Stimulated activated CD4-positive, alpha-beta T cell treated with anti-CD3 and anti-CD28 coated beads, Interleukin-4, amount 100 ng/mL, for 24 hours (primary cell): ENCODE measurements at places on chromosomes 13 and 19.
A peak's percentile ranks its signal among the peaks of the same experiment; 100 is the strongest.

DNA sequence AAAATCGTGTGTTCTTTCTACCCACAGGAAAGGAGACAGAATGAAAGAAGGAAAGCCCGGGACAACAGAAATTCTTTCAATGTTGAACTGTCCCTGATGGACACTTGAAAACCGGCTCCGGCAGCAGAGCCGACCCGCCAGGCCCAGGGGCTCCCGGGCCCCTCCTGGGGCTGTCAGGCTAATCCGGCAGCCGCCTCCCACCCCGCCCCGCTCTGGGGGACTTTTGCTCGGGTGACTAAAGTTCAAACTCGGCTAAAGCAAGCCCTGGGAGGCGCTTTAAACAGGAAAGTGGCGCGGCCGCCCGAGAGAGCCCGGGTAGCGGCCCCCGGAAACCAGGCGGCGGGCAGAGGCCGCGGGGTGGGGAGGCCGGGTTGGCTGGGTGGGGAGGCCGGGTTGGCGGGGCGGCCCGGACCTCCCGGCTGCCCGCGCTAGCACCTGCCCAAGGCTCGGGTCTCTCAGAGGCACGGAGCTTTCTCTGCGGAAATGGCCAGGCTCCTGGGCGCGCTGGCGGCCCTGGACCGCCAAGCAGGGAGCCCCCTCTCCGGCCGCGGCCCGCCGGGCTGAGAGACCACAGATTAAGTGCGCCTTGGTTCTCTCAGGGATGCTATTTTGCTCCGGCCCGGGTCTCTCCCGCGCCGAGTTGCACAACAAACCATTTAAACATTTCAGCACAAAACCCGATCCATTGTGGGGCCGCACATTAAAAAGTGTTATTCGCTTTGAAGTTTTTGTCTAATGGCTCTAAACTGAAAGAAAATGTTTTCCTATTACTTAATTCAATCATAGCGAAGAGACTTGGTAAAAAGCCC is 2.6 kb upstream of the GSX1 start:
- DNase-seq: no peak

- DNase-seq: no peak
Observed at GRCh38 chr13:88544836-88545235, 873.7 kb downstream of the SLITRK5 start.

- no peak for DNase-seq
Observed at GRCh38 chr13:27383104-27383921, 41.1 kb upstream of the GTF3A start.

GRCh38 chr19:53057904-53058580 is 13.5 kb downstream of the ERVV-2 start:
- DNase-seq: no peak

DNA sequence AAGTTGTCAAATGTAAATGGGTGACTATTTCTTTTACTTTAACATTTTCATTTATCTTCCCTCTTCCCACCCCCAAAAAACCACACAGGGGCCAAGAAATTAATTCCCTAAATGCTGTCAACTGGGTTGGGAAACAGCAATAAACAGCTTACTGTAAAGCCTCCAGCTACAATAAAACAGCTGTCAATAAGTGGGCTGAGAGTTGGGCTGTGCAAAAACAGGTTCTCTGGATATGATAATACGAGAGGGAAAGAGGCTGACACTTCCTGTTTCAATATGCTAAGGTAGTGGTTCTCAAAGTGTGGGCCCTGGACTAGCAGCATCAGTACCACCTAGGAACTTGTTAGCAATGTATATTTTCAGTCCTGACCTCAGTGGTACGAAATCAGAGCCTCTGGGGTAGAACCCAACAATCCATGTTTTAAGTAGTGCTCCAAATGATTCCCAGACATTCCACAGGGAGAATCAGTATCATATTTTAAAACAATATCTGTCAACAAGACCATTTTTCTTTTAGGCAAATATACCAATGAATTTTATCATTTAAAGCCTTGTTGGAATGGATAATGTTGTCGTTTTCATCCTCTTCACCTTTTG is 8.4 kb downstream of the PCDH9 start:
- no peak for DNase-seq

DNA sequence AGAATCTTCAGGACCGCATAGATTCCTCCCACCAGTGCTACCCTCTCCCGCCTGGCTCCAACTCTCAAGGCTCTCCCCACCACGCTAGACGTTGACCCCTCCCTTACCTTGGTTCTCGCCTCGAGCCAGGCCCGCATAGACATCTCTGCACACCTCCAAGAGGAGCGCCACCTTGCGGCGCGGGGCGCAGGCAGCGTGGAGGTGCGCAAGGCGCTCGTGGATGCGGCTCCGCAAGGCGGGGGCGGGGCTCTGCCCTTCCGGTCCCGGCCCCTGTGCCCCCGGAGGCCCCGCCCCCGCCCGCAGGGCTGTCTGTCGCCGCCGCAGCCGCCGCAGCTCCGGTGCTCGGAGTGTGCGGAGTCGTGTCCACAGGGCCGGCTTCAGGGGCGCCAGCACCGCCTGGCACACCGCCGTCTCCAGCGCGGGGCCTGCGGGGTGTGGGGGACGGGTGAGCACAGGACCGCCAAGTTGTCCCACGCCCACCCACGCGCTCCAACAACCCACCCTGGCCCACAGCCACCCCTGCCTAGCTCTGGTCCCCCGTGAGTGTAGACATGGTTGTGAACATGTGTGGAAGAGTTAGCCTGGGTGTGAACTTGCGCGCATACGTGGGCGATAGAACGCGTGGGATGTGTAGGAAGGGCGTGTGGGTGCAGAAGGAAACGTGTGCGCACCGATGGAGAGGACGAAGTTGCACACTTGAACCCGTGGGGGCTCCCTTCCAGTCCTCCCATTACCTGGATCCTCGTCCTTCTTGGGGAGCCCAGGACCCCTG is 8.1 kb downstream of the RINL start:
- peak; percentile 92 for DNase-seq

DNA sequence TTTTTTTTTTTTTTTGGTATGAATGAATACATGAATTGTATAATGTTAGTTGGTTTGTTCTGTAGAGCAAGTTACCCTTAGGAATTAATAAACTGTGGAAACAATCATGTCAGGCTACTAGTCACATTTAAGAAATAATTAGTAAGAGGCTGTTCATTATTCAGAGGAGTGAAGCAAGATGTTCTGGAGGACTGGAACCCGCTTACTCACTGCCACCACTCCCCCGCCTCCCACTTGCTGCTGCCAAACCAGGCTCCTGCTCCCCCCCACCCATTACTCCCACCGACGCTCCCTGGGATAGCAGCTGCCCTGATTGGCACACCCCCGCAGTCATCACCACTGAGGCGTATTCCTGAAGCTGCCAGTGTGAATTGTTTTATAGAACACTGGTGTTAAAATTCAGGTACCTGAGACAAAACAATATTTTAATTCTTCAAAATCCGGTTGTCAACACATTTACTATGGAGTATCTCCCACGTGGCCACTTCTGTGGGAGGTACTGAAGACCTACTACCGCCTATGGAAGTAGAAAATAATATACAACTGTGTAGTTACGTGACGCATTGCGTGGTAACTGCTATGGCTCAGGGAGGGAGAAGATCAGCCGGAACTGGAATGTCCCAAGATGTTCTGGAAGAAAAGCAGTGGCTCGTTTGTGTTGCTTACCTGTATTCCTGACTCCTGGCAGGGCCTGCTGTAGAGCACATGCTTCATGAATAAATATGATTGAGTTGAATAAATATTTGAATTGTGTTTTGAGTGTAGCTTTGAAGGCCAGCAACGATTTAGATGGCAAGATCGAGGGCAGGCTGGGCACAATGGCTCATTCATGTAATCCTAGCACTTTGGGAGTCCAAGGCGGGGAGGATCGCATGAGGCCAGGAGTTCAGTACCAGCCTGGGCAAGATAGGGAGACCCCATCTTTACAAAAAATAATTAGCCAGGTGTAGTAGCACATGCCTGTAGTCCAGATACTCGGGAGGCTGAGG is 1.7 kb downstream of the DPY19L3 start:
- no peak for DNase-seq

GRCh38 chr13:29270271-29270985 is 325.1 kb downstream of the SLC7A1 start:
- no peak for DNase-seq

DNA sequence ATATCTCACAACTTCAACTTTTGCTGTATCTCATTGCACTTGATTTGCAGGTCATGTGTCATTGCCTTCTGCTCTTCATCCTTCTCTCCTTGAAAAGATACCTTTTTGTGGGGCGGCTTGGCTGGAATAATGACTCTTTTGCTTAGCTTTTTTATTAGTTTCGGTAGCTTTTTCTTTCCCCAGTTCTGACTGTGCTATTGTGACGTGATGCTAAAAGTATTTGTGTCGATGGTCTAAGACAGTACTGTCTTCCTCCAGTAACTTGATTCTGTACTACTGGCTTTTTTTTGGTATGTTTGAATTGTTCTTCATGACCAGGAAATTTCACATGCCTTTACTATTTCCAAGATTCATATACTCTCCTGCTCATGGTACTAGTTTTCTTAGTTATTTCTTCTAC is 63.1 kb downstream of the SLITRK1 start:
- DNase-seq: no peak

GRCh38 chr19:45601524-45602374 is at the start of gene GPR4:
Gene GPR4, minus strand, starts transcription at chr19:45602212. Its CDS starts 10,346 bp downstream, at chr19:45591866.
- DNase-seq: no peak
